ENCODE measurements at places on chromosomes 5 and 9.

DNA sequence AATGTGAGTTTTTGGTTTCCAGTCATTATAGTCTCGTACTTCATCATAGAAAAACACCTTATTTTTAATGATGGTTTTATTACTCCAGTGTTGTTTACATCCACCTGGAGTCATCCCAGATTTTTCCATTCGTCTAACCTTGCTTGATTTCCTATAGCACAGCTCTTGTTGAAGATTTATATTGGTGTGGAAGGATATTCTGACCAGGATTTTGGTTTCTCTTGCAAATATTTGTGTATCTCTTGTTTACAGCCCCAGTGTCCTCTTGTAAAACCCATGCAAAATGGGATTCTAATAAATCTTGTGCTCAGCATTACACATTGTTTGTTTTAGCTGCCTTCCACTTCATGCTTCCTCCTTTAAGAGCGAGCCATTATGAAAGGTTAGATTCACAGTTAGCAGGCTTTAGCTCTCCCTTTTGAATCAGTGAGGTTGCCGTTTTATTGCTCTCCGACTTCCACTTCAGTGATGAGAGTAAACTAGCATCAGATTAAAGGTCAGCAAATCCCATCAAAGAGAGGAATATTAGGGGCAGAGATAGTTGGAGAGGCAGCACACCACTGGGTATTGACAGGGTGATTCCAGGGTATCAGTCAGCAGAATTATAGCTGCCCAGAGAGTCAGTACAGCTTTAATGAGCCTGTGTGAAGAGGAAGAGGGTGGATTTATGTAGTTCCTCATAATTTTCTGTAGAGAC is 157.1 kb downstream of the PBX3 start:
- peak; percentile 71 for DNase-seq

DNA sequence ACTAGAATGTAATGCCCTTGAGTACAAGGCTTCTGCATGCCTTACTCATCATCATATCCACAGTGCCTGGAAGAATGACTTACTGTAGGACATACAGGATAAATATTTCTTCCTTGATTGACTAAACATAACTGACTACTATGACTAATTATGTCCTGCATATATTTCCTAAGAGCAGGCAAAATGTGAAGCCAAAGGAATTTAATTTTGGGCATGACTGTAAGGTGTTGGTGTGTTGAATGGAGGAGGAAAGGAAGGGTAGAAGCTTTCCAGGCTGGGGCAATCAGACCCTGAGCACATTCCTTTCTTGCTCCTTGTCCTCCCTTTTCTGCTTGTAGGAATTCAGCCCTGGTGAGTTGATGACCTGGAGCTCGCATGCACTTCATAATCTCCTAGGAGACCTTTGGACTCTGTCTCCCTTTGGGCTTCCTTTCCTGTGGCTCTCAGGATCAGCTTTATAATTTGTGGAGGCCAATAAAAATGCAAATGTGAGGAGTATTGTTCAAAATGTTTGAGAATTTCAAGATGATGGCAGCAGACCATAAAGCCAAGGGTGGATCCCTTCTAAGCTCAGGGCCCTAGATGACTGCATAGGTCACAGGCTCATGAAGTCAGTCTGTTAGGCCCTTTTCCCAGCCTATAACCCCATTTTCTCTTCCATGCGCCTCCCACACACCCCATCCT is 174.0 kb downstream of the HMHB1 start:
- no peak for DNase-seq

DNA sequence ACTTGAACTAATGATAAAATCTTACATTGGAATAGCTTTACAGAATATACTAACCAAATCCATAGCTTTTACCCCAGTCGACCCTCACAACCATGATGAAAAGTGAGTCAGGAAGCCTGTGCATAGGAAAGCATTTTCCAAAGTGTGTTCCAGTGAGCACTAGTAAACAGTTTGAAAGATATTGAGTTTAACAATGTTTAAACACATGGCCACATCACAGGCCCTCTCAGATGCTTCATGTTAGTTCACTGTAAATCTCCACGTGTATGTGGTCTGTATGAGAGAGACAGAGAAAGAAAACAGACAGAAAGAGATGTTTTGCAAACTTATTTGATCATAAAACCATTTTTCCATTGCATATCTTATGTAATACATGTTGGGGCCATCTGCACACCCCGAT is 27.0 kb downstream of the PRUNE2 start:
- DNase-seq = no peak

DNA sequence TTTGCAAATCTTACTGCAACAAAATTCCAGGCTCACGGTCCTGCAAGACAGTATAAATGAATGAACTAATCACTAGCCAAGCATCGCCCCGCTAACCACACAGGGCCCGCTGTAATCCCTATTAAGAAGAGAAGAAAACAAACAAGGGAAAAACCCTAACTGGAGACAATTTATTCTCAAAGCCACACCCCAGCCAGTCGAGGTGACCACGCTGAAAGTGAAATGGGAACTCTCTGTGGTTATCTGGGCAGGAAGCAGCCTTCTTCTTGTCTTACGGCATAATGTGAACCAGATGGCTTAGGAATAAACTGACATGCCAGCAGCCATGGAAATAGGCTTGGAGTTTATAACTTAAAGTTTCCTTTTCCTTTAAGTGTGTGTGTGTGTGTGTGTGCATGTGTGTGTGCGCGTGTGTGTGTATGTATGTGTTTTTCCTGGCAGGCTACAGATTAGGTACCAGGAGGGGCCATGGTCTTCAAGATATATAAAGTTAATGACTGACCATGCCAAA is 120.2 kb downstream of the SEMA6A start:
- DNase-seq = peak; percentile 94

DNA sequence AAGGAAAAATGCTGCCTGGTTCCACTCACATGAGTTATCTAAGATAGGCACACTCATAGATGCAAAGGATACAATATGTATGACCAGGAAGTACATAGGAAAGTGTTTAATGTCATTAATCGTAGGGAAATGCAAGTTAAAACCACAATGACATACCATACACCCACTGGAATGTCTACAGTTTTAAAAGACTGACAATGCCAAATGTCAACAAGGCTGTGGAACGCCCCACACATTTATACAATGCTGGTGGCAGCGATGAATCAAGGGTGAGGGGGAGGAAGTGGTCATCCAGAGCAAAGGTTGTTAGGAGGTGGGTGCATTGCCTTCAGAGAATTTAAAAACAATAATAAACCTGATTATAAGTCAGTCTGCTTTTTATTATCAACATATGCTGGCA is 437.8 kb downstream of the ARHGEF28 start:
- DNase-seq = no peak

DNA sequence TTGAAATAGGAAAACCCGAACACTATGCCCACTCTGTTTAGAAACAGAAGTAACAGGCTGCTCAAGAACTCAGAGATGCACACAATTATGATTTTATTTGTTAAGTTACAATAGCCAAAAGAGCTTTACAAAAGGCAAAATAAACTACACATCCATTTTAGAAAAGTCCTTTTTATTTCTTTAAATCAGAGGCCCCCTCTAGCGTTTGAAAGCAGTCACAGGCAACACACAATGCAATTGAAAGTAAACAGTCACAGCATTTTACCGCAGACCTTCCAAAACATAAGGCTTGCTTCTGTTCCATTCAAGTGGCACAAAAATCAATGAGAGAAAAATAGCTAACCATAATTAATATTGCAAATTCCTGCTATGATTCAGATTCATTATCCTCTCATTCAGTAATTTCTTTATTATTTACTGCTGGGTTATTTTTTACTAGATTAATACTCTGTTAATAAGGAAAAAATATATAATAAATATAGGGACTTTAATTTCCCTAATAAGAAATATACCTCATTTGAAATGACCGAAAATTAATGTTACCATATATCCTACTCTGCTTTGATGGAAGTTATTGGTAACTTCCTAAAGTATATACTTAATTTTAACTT is 78.3 kb downstream of the CEP120 start:
- DNase-seq = no peak

GRCh38 chr5:16792598-16793275 is 143.4 kb downstream of the MYO10 start:
- no peak for DNase-seq

- no peak for DNase-seq
Observed at GRCh38 chr5:40121236-40121635, 558.5 kb upstream of the PTGER4 start.

GRCh38 chr5:162916368-162916767 is 521.0 kb upstream of the CCNG1 start:
- no peak for DNase-seq

GRCh38 chr5:143263272-143263810 is 140.1 kb downstream of the NR3C1 start:
- DNase-seq = no peak

DNA sequence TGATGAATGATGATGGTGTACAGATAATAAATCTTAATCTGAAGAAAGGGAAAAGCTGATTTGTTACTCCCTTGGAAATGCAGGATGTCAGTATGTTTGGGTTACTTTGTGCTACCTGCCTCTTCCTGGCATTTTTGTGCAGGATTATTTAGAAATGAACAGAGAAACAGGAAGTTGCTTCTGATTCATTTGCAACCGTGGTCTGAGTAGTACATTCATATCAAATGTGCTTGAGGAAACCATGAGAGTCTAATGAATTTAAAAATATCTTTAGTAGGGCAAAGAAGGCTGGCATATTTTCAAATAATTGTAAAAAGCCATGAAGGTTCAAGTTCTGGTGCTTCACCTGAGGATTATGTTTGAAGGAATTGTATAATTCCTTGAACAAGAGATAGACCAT is 391.6 kb downstream of the TMEM161B start:
- no peak for DNase-seq

- no peak for DNase-seq
Observed at GRCh38 chr5:52603778-52604554, 183.8 kb upstream of the ITGA1 start.

GRCh38 chr9:94800424-94801117 is 74.1 kb downstream of the AOPEP start:
- no peak for DNase-seq

- DNase-seq = no peak
Observed at GRCh38 chr5:62791059-62791458, 212.4 kb downstream of the LRRC70 start.

DNA sequence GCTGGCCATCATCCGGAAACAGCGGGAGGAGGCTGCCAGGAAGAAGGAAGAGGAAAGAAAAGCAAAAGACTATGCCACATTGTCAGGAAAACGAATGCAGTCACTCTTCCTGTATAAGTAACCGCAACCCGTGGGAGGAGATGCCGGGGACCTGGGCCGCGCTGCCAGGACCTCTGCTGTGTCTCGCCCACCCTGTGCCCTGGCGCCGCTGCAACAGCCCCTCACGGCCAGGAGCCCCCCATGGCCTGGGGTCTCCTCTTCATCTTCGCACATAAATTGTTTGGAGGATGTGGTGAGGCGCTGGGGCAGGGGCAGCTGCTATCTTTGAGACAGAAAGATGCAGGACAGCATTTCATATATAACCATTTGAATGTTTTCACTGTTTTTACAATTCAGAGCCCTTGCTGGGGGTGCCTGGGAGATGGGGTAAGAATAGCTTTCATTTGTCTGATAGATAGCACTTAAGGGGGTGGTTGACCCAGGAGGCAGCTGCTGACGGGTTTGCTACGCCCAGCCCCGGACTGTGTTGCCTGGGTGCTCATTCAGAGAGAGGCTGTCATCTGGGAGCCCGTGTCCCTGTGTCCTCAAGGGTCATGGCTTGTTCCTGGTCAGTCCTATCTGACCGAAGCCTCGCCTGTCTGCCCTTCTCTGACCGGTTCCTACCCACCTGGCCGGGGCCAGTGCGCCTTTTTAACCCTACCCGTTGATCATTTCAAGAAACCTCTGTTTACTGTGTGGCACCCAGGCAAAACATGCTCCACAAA is 1067.7 kb upstream of the COX7C start:
- no peak for DNase-seq

GRCh38 chr5:179431221-179431824 is 86.1 kb upstream of the ADAMTS2 start:
- DNase-seq = peak; percentile 28

GRCh38 chr5:95924720-95925377 is 36.8 kb downstream of the ELL2 start:
- DNase-seq = peak; percentile 81

DNA sequence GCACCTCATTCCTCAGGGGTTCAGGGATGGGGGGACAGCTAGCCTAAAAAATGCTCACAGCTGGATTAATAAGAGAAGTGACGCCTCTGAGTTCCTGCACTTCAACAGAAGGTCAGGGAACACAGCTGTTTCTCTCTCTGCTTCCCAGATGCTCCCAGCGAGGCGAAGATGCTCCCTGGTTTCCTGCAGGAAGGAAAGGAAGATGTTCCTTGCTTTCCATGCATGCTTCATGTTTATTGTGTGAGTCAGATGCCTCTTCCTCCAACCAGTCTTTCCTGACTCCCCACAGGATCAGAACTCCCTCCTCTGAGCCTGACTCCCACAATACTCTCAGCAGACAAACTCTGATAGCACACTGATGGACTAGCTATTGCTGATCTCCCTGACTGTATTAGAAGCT is 71.9 kb downstream of the MFAP3 start:
- DNase-seq = no peak

- DNase-seq = no peak
Observed at GRCh38 chr5:73100109-73100508, 20.3 kb upstream of the TMEM171 start.

- no peak for DNase-seq
Observed at GRCh38 chr9:105117234-105117633, 127.2 kb upstream of the SLC44A1 start.

DNA sequence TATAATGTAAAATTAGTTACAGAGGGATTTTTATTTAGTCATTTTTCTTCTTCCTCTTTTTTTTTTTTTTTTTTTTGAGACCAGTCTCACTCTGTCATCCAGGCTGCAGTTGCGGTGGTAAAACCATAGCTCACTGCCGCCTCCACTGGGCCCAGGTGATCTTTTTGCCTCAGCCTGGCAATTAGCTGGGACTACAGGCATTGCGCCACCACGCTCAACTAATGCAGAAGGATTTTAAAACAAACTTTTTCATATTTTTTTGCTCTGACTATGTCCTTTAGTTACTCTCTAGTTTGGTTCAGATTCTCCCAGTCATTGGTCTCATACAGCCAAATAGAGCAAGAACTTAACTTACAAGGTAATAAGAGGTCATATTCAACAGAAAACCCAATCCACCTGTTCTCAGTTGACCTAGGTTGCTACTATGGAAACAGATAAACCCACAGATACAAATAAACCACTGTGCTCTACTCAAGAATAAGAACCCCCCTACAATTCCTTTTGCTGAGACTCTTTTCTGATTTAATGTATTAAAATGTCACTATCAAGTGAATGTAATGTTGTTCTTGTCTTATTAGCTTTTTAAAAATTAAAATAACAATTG is 50.1 kb upstream of the TTC39B start:
- peak; percentile 82 for DNase-seq

- no peak for DNase-seq
Observed at GRCh38 chr9:16387382-16387781, 483.1 kb downstream of the BNC2 start.

- no peak for DNase-seq
Observed at GRCh38 chr9:37412431-37413151, 9.9 kb upstream of the GRHPR start.

- DNase-seq = no peak
Observed at GRCh38 chr9:134267305-134267880, 58.9 kb upstream of the RXRA start.
